ENCODE measurements at places on chromosomes 2 and 18.

- peak; percentile 54 for DNase-seq
Measured at GRCh38 chr2:197294260-197294659, 16.3 kb downstream of the ANKRD44 start.

DNA sequence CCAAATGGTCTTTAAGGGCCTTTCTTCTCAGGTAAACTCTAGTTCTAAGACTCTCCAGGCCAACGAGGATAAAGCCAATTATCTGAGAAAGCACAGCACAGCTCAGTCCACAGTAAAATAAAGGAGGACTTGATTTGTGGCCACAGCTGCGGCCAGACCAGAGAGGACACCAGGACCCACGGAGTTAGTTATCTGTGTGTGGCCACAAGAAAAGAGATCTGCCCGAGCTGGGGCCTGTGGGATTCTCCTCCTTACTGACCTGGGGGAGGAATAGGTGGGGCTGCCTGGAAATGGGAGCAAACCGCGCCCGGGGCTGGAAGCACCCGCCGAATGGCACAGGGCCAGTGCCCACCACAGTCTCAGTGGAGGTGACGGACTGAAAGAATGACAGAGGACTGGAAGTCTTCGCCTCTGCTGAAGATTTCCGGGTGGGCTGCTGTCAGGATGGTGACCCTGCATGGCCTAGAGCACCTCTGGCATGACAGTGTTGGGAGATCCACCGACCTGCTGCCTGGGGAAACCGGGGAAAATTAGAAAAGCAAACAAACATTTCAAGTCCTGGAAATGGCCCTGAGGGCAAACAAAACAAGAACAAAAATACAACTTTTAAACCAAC lies 13.3 kb downstream of the PROC start:
- DNase-seq = no peak

DNA sequence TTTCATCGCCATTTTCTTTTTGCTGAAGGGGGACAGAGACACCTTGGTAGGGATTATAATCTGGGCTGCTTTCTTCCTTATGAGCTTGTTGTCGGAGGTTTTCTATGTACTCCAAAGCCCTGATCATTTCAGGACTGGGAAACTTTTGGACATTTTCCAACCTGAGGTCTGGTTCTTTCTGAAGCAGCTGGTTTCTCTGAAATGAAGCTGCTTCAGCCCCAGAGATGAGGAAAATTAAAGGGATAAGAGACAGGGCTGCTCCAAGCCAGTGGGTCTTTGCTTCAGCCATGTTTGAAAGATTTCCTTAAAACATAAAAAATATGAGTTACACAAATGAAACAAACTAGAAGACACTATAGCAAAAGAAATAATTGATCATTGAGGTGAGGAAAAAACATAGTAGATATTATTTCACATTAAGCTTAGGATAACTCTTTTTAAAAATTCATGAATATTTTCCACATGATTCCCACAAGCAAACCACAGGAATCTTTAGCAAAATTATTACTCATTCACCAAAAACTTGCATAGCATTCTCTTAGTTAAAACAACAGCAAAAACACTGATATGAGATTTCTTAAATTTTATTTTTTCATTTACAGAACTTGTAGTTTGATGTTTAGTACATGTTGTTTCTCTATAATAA lies 3.0 kb downstream of the SCG2 start:
- no peak for DNase-seq

DNA sequence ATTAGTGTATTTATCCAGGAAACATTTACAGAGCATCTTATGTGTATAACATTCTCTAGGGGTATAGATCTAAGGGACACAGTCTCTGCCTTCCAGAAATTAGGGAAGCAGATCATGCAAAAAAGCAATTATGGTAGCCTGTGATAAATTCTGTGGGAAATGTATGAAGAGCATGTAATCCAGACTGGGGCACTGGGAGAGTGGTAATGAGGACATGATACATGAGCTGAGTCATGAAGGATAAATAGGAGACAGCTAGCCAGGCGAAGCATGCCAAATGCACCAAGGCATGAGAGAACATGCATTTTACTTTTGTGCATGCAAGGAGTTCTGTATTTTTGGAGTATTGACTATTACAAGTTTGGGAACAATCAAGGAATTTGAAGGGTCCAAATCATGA lies 8.9 kb upstream of the RPRM start:
- DNase-seq = no peak

GRCh38 chr2:174059884-174060244 lies 94.7 kb upstream of the SP3 start:
- no peak for DNase-seq

GRCh38 chr2:164717000-164717803 lies 95.9 kb upstream of the GRB14 start:
- no peak for DNase-seq

- DNase-seq = no peak
Measured at GRCh38 chr2:11862049-11862448, 115.6 kb downstream of the LPIN1 start.

DNA sequence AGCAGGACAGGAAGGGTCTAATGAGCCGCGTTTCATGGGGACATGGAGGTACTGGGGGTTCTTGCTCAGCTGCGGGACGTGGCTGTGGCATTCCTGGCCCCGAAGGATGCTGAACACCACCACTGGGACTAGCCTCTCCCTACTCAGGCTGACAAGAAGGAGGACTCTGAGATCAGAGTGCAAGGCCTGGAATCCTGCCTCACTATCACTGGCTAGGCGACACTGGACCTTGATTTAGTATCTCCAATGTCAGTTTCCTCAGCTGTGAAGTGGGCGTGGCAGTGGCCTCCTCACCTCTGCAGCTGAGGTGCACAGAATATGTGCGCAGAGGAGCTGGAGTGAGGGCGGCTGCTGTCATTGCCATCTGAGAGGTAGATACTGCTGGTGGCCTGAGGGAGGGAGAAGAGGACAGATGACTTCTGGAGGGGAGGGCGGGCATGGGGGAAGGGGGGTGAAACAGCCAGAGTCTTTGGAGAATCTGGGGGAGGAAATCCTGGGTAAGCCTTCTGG lies 157.8 kb upstream of the CAPN13 start:
- no peak for DNase-seq

DNA sequence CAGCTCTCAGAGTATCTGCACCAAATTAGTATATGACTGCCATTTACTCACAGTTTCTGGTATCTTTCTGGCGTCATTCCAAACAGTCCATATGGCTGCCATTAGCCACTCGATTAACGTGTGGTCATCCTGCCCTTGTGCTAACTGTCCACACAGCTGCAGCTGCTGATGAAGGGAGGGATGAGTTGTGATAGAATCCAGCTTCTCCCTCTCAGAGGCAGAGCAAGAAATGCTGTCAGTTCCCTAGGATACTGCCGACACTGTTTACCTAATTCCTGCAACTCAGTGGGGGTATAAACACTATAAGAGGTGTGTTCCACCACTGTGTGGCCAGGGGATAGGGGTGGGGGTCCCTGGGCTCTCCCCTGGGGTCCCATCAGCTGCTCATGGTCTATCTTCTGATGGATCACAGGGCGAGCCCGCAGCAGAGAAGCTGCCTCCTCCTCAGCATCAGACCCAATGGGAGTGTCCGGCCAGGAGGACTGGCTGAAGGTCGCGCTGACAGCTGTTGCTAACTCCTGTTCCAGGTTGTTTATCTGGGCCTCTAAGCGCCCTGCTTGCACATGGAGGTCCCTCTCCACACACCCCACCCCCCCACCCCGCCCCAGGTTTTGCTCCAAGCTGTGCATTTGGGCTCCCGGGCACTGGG lies 17.3 kb upstream of the KLHL23 start:
- no peak for DNase-seq

- DNase-seq = no peak
Measured at GRCh38 chr2:231666171-231667095, 41.9 kb upstream of the PTMA start.

DNA sequence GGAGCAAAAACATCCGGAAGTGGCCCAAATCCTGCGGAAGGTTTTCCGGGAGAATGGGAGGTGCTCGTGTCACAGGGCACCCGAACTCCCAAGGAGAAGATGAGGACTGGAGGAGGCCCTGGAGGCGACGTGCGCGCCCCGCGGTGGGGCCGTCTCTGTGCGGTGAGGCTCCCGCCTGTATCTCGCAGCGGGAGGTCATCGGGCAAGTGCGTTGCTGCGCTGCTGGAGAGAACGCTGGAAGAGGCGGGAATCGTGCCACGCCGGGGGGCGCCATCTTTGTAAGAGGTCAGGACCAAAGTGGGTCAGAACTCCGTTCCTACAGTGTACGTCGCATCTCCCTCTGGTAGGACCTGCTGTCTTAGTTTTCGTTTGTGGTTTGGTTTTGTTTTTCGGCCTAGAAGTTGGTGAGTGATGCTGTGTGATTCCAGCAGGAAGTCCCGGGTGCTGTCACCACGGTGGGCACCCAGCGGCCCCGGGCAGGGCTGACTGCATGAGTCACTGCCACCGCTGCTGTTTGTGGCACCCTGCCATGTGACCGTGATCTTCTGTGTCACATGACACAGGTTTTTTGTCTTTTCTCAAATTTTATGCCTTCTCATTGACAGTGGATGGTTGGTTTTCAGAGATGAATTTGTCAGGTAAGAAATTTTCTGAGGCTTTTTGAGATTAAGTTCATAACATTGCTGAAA lies 21.5 kb upstream of the ATP9B start:
- DNase-seq = no peak

DNA sequence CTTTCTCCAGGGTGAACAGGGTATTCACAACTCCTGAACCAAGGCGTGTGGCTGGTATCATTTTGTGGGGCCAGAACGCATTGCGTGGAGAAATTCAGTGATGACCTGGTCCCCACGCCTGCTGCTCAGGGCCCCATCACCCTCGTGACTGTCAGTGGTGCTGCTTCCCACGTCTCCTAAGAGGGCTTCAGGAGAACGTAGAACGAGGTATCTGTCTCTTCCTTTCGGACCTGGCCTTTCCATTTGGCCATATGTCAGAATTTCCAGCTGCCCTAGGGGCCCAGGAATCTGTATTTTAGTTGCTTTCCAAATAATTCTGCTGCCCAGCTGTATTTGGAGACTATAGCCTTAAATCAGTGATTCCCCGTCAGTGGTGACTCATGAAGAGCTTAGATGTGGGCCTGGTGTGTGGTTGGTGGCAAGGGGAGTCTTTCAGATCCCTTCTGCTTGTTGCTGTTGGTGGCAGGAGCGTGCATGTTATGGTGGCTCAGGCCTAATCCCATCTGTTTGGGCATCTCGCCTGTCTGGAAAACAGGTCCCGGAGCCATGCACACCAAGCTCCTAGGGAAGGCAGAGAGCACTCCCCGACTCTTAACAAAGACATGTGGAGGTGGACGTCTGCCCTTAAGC lies 56.4 kb downstream of the NPAS2 start:
- DNase-seq = no peak

GRCh38 chr2:186718903-186719302 lies 25.0 kb downstream of the FAM171B start:
- DNase-seq = no peak

DNA sequence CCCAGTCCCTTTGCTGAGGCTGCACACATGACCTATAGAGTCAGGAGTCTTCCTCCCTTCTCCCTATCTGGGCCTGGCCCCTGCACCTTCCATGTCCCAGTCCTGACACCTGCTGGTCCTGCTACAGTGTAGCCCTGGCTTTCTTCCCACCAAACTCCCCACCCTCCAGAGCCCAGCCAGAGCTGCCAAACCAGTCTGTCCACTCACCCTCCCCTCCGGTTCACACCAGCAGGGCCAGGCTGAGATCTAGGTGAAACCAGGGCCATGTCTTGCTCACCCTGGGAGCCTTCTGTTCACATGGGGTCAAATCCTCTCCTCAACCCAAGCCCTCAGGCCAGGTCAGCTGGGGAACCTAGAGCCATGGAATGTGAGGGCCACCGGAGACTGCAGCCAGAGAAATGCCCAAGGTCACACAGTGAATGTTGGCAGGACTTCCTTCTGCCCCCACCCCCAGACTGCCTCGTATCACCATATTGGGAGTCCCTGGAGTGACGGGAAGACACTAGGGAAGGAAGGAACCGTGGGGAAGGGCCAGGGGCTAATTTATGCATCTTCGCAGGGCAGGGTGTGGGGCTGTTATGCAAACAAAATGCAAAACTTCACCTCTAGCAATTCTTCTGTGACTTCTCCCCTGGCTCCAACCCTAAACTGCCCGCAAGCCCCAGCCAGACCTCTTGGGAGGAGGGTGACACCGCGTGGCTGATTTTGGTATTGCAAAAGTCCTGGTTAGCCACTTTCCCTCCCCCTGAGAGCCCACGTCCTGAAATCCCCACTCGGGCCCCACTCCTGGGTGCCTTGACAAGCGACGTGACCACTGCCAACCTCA lies 14.6 kb downstream of the TNS1 start:
- DNase-seq = peak; percentile 88

DNA sequence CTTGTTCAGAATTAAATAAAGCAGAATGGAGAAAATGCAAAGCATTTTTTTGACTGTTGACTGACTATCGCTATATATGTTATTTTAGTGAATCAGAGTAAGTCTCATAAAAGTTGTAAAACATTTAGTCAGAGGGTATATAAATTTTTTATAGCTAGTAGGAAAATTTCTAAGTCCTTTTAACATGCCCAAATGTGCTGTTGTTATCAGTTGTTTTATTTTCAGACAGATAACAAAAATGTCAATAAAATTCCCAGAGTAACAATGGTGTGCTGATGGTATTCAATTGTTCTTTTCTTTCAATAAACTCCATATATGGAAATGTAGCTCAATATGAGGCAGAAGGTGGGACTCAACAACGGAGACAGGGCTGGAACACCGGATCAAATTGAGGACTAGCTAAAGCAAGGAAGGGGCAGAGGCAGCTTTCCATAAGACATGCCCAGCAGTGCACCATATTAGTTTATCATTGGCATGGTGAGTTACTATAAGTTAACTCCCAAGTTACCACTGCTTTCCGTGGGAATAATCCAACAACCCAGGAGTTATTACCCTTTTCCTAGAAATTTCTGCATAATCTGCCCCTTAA lies 26.6 kb downstream of the GULP1 start:
- no peak for DNase-seq

DNA sequence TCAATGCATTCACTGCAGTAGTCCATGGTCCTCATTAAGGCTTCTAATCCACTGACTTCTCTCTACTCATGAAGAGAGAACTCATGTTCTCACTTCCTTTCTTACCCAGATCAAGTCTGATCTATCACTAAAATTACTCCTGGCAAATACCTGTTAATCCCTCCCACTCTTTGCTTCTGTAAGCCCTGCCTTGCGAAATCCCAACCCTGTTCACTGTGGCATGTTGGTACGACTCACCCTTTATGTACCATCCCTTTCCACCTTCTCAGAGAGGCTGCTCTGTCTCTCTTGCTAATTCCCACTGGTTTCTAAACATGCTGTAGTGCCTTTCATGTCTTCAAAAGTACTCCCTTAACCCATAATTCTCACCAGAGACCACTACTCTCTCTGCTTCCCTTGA lies 272.2 kb upstream of the ACVR2A start:
- no peak for DNase-seq

GRCh38 chr2:28201671-28202180 lies 190.9 kb upstream of the FOSL2 start:
- no peak for DNase-seq
